ENCODE measurements at places on chromosomes 2 and 18. TPM values are rescaled to one million over a fixed set of nuclear protein-coding genes. Genes with fewer than 3 reads are reported as not detected.

The HEATR5B gene
- 4.7 TPM for polyA plus RNA-seq

The DSC2 gene
- not detected for polyA plus RNA-seq

The ALLC gene
- polyA plus RNA-seq: not detected

The SLC9A4 gene
- polyA plus RNA-seq: not detected

The PLCD4 gene
- 1.6 TPM for polyA plus RNA-seq

DNA sequence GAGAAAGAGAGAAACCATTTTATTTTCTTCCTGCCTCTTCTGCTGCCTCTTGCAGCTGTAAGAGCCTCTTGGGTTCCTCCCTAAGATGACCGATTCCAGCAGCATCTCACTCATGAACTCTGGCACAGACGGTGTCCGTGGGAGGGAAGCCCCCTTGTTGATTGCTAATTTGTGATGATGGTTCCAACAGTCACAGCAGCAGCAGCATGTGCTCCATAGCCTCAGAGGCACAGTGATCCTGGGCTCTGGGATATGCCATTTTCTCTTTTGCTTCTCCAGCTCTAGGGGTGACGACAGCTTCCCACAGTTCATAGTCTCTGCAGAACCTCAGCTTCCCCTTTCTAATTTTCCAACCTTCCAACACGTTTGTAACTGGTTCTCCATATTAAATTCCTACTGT lies 324.2 kb upstream of the HS6ST1 start:
- DNase-seq: no peak

DNA sequence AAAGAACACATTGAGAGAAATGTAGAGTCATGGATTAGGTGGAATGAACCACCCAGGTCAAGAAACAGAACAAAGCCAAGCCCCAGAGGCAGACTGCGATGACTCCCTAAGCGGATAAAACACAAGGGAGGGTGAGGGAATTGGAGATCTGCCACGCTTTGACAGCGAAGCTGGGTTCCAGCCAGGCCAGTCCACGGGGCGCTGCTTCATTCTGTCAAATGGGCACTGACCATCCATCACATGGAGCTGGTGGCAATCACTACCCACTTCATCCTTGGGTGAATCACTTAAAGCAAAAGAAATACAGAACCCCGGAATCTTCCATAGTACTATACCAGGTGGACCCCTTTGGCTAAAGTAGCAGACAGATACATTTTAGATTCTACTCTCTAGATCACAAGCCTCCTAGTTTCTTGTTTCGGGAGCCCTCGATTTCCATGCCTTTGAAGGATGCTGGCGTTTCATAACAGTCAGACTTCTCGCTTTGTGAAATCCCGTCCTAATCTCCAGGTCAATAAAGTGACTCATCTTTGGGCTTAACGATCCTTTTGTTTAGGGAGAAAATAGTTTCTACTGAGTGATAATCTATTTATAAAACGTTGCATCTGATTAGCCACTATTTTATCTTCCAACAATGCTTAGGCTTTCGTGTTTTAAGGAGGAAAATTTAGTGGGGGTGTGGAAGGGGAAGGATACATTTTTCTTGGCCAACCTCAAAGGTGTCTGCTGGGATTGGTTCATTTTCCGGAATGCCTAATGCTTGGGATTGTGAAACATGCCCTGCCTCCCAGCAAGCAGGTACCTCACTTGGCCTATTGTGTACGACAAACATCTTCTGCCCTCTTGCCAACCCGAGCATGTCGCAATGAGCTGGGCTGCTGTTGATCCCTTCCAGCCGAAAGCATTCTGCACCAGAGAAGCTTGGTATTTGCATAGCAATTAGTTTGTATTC lies 44.1 kb upstream of the HDAC4 start:
- peak; percentile 66 for DNase-seq

- DNase-seq: no peak
Measured at GRCh38 chr2:15511686-15512085, 49.4 kb downstream of the NBAS start.
